Caco-2 (cell line): ENCODE measurements at places on chromosomes 11 and 22.
A peak's percentile ranks its signal among the peaks of the same experiment; 100 is the strongest.

DNA sequence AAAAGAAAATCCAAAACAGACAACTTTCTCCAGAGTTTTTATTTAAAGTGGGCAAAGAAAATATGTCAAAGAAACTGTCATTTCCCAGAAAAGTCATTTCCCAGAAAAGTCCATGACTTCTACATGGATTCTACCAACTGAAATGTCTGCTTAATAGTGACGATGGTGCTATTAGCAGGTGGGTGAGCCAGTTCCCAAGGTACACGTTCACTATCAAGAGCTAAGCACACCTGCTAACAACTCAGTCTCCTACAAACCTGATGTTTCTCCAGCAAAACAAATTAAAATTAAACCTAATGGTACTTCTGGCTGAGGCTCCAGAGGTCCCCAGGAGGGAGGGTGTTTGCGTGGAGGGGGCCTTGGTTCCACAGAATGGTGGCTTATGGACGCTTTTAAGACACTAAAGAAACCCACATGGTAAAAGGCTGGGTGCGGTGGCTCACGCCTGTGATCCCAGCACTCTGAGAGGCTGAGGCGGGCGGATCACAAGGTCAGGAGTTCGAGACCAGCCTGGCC is 26.8 kb downstream of the POU2AF1 start:
- no peak for DNase-seq

GRCh38 chr22:39905687-39906086 is 4.8 kb downstream of the GRAP2 start:
- no peak for DNase-seq

DNA sequence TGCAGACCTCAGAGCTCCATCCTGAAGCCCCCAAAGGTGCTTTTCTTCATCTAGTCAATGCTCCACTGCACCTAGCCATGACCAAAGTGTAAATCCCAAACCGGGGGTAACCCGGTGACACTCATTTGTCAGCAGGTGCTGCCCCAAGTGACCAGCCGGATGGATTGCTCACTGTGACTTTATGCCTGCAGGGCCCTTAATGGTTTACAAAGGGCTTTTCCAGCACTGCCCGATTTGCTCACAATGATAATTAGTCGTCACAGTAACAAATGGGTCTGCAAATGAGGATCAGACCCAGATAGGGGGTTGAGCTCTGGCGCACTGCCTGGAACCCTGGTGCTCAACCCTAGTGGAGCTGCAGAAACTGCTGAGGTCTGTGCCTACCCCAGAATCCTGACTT is 45.7 kb upstream of the CD5 start:
- DNase-seq: no peak

DNA sequence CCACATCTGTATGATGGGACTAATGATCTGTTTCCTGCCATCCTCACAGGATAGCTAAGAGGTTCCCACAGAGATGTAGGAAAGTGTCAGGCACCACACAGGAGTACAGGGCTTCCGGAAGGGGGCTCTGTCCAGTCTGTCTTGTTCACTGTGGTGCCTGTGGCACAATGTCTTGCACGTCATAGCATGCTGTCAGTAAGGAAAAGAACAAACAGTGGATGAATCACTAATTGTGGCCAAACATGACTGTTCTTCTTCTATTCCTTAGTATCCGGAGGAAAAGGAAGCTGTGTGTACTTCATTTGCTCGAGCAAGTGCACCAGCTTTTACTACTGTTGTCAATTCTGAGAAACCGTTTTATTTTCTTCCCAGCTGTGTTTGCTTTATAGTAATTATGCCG is 73.4 kb upstream of the YWHAH start:
- no peak for DNase-seq

DNA sequence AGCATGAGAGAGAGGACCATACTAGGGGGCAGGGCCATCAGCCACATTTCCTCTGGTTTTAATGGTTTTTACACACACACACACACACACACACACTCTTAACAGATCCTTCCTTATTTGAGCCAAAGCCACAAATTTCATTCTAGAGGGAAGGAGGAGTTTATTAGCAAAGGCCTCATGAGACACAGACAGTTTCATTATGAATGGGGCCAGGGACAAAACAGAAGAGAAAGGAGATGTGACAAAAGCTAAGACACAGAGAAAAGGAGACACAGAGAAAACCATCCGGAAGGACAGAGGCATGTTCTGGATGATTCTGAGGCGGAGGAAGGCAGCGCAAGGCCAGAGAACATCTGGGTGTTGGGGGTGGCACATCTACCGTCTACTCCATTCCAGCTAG is 32.2 kb upstream of the ARFGAP3 start:
- DNase-seq: no peak

DNA sequence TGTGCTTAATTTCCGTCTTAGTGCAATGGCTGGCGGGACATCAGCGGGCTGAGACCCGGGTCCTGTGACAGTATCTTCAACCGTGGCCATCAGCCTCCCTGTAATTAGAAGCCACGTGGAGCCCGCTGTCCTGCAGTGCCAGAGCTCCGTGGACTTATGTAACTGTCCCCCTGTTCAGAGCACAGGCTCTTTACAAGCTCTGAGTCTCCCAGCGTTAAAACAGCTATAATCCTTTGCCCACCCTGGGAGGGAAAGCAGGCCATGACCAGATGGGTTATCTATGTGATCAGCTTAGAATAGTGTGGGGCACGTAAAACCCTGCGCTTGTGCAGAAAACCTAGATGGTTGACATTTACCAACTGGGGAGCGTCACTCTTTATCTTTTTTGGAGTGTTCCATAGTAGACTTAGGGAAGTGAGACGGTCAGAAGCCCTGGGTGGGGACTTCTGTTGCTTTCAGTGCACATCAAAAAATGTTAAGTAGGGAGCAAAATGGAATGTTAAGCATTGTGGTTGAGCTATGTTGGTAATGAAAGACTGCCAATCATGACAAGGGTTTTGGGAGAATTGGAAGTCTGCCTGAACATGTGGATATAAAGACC is 103.5 kb upstream of the CADM1 start:
- no peak for DNase-seq

DNA sequence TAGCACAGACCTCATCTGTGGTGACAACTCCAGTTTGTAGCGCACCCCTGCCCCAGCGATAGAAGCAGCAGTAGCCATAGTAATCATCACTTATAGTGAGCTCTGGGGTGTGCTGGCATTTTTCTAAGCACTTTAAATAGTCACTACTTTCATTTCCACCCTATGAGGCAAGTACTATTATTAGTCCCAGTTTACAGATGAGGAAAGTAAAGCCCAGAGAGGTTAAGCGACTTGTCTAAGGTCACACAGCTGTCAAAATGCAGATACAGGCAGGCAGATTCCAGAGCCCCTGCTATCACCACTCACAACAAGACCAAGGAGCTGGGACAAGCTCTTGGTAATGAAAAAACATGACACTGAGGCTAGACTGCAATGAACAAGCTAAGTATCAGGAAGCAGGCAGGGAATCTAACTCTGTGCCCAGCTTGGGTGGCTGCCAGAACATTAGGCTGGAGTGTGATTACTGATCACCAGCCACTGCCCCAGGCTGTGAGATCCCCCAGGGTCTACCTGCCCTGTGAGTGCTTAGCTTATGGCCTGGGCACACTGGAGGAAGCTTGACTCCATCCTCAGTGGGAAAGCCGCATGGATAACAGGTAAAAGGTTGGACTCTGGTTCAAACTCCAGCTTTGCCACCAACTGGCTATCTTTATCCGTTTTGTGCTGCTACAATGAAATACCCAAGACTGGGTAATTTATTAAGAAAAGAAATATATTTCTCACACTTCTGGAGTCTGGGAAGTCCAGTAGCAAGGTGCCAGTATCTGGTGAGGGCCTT is 561.1 kb downstream of the MN1 start:
- no peak for DNase-seq

DNA sequence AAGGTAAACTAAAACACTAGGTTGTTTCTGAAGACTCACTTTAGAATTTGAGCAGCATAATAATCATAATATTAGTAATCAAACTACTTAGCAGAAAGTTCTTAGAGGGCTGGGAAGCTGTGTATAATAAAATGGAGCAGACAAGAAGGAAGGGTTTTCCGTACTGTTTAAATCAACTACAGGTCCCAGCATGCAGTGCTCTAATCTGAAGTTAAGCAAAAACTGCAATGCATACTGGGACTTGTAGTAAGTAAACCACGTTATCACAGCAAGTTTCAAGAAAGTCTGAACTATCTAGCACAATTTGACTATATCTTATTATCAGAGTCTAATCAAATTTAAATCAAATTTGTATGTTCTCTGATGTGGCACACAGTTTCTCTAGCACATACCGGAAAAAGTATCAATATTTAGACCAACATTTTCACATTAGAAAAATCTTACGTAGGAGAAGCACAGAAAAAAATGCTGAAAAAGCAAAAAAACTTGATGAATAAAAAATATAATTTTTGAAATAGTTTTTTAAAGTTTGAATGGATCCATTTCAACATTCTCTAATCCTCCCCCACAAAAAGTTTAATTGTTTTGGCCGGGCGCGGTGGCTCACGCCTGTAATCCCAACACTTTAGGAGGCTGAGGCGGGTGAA is 8.2 kb downstream of the PHF21A start:
- peak; percentile 58 for DNase-seq
